ENCODE measurements at places on chromosomes 5 and 9.
A peak's percentile ranks its signal among the peaks of the same experiment; 100 is the strongest.

GRCh38 chr5:74503-75109 lies 17.4 kb upstream of the PLEKHG4B start:
- no peak for DNase-seq

DNA sequence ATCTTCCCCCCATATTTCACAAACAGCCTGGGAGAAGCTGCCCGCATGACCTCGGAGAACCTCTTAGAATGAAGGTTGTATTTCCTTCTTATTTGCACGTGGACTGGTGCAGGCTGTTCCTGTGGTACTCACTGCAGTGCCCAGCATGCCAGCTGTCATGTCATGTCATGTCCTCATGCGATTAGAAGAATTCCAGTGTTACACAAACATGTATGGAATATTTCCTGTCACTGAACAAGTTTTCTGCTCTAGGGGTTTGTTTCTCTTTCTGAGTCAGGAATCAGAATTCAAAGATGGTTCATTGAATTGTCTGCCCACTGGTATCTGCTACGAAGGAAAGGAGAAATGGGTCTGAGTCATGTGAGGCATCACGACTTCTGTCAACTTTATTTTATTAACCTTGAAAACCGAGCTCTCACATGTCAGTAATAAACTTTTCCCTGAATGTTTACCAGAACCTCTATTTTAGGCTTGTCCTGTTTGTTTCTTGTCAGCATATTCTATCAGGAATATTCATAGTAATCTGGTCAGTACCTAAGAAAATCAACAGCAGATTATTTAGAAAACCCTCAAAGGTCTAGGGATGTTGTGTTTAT lies 415.6 kb downstream of the GADD45G start:
- no peak for DNase-seq

DNA sequence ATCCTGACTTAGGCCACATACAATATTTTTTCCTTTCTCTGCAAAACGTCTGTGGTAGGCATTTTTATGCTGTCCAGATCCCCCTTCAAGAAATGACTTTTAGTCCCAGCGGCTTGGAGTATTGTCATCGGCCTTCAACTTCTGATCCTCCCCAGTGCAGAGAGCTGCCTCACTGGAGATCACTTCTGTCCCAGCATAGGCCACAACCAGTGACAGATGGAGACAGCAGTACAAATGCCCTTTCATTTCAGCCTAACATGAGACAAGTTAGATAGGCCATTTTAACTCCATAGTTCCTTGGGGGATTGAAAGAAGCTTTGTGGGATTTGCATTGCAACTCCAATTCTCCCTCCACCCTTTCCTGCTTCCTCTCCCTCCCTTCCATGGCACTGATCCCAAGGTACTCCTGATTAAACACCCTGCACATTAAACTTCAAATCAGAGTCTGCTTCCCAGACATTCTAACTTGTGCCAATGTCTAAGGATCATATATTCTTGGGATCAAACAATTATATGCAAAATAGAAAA lies 3.2 kb upstream of the MAMDC2 start:
- DNase-seq, result no peak

- no peak for DNase-seq
Measured at GRCh38 chr9:137295238-137295811, 6.7 kb downstream of the NRARP start.

DNA sequence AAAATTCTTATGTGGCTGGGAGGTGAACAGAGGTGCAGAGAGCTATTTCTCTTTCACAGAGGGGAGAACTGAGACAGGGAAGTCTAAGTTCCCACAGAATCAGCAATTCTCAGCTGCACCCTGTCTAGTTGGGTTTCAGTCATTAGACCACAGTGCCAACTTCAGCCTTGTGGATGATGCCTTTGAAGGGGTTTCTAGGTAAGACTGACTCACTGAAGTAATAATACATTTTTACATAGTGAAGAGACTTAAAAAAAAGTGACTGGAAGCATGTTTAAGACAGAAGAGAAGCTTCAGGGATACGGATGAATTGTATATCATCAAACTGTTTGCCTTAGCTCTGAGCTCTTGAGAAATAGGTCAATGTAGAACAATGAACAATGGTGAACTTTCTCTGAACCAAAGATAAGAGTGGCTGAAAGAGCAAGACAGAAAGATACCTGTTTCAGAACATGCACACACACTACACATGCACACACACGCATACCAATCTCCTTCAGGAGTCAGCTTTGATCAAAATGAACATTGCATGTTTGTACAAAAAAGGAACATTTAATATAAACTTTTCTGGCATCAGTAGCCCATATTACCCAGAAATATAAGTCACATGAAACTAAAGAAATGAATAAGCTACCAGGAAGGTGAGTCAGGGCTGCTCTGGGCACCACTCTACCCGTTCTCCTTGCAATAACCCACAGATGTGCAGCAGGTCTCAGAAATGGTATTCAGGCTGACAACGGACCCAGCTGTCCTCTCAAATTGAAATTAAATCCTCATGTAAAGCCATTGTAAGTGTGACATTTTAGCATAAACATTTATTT lies 12.6 kb upstream of the FYB1 start:
- DNase-seq, result no peak

DNA sequence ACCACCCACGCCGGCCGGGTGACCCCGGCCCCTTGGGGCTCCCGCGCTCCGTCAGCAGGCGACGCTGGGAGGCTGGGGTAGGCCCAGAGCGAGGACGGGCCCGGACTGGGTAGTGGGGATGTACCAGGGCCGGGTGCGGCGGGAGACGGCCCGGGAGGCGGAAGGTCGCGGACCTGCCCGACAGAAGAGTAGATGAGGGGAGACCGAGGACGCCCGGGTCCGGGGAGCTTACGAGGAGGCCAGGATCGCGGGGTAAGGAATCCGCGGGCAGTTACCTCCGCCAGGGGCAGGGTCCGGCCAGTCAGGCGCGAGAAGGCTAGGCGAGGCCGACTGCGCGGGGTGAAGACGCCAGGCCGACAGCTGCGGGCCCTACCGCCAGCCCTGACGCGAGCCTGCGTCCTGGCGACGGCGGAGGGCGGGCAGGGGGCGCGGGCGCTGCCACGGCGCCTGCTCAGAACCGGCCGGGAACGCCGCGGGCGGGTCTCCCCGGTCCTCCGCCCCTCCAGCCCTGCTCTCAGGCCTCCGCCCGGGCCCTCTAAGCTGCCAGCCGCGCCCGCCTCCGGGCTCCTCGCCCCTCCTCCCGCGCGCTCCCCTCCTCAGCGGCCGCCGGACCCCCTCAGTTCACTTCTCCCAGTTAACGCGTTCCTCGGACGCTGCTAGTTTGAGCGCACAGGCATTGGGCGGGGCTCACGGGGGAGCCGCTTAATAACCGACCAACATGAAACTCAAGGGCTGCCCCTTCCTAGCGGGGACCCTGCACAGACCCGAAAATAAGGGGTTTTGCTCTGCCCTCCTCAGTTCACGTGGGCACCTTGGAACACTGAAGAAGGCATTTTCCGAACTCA lies at the start of gene CPLANE1:
CPLANE1 (minus strand) TSS at position 407 of the 845 bp plus-strand sequence. CDS start 1,678 bp downstream, outside the sequence.
- peak; percentile 27 for DNase-seq

DNA sequence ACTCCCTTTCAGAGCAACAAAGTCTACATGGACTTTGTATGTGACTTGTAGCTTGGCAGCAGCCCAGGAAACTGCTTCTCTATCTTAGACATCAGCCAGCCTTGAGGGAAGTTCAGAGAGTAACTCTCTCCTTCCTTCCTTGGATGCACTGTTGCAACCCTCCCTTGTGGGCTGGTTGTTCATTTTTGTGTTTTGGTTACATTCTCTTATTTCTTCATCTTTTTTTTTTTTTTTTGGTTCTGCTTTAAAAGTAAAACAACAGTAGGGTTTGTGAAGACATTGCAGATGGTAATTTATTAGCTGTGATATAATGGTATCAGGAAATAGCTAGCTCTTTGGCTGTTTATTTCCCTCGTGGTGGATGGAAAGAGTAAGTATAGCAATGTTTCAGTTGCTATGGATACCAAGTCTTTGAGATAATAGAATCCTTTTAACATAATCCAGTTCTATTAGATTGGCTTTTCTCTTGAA lies 97.9 kb upstream of the MAMDC2 start:
- DNase-seq, result no peak

- DNase-seq, result no peak
Measured at GRCh38 chr9:92439921-92440750, 15.9 kb upstream of the OMD start.

DNA sequence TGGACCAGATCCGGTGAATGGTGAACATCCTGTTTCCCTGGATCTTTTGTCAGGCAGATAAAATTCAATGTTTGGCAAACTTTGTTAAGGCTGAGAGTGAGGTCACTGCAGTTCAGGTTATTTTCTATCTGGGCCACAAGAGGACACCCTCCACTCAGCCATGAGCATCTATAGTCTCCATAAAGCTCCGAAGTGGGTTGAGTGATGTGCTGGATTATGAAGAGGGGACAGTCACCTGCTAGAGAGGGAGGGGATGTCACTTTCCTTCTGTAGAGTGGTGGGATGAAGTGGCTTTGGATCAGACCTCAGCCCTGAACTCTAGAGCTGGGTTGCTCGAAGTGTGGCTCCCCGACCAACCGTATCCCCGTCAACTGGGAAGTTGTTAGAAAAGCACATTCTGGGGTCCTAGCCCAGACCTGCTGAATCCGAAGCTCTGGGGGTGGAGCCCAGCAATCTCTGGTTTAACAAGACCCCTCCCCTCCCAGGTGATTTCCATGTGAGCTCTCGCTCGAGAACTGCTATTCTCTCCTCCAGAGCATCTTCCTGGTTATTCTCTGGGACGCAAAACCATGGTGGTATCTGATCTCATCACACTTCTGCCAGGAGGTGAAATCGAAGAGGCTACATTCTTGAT lies 31.8 kb upstream of the FGF1 start:
- no peak for DNase-seq

DNA sequence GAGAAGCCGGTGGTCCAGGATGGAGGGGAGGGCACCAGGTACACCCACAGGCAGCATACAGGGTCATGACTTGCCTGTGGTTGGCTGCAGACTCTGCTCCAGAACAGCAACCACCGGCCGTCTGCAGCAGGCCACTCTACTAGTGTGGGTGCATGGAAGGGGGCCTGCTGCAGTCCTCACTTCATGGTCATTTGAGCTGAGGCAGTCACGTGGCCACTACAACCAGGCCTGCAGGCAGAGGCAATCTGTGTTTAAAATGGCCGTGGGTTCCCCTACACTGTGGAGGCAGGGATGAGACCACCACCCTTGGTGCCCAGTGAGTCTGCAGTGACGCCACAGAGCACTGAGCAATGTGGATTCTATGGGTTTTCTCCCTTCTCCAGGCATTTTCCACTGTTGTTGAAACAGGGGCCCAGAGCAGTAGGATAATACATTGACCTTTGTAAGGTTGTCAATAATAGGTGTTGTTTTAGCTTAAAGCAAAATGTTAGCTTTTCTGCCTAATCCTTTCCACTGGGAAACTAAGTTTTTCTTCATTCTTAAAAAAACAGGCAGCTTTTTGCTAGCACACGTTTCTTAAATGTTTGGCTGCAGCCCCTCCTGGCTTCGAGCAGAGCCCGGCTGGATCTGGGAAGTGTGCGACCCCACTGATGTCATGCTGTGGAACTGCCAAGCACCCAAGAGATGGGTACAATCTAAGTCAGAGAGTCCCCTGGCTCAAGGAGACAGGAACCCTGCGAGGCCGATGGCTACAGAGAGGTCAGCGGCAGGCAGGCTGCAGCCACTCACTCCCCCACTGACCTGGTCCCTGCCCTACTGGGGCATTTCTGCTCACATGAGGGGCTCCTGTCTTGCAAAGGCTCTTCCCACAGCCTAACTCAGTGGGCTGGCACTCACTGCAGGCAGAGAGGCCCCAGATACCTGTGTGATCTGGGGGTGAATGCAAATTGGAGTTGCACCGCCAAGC lies 21.2 kb downstream of the GADD45G start:
- DNase-seq, result no peak

GRCh38 chr9:34507556-34507955 lies 15.2 kb downstream of the ENHO start:
- no peak for DNase-seq

DNA sequence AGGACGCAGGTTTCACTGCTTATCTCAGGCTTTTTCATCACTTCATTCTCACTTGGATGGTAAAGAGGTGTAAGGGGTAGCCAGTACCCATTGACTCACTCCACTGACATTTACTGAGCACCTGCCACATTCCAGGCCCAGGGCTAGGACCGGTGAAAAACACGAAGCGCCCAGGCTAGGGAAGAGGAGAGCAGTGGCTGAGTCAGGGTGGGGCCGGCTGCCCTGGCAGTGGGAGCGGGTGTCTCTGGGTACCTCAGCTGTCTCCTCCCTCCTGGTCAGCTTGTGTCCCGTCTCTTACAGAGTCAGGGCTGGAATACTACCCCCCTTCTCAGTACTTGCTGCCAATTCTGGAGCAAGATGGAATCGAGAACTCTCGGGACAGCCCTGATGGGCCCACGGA lies 22.2 kb downstream of the LRSAM1 start:
- DNase-seq, result no peak

- no peak for DNase-seq
Measured at GRCh38 chr5:56664025-56664424, 151.3 kb upstream of the MAP3K1 start.

DNA sequence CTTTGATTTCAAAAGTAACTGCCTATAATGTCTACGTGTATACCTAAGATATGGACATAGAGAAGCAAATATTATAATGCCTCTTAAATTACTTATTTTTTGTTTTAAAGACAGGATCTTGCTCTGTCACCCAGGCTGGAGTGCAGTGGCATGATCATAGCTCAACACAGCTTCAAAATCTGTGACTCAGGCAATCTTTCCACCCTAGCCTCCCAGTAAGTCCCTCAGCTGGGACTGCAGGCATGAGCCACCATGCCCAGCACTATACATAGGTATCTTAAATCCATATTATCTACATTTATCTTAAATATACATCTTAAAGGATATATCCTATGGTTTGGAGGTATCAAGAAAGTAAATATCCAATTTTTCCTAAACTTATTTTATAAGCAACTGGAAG lies 261.2 kb downstream of the ARL15 start:
- no peak for DNase-seq

DNA sequence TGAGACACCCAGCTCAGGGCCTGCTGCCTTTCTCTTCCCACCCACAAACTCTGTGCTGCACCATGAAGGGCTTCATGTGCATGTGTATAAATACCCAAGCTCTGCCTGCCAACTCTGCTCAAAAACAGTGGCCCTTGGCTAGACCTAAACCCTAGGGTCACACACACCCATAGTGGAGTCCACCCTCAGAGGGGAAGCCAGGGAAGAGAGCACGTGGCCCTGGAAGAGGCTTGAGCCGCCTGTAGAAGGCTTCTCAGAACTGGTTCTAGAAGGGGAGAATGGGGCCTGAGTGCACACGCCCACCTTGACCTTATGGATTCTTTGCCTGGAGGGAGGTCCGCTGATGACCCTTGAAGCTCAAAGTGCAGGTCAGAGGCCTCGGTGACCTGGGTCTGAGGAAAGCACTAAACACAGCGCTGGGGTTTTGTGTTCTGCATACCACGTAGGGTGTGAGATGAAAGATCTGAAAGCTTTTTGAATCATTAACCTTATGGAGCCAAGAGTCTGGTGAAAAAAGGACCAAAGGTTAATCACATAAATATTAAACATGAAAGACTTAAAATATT lies 60.6 kb downstream of the CYFIP2 start:
- DNase-seq, result no peak

DNA sequence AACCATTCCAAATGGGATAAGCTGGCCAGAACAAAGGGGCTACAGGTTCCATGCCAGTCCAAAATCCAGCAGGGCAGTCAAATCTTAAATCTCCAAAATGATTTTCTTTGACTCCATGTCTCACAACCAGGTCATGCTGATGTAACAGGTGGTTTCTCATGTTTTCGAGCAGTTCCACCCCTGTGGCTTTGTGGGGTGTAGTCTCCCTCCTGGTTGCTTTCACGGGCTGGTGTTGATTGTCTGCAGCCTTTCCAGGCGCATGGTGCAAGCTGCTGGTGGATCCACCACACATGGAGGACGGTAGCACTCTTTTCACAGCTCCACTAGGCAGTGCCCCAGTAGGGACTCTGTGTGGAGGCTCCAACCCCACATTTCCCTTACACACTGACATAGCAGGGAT lies 425.5 kb upstream of the FTMT start:
- DNase-seq, result no peak

Data from stimulated activated CD8-positive, alpha-beta memory T cell treated with anti-CD3 and anti-CD28 coated beads, Interleukin-7, amount 100 ng/mL, for 1 hour (primary cell).